ENCODE measurements at places on chromosomes 2 and 18.

DNA sequence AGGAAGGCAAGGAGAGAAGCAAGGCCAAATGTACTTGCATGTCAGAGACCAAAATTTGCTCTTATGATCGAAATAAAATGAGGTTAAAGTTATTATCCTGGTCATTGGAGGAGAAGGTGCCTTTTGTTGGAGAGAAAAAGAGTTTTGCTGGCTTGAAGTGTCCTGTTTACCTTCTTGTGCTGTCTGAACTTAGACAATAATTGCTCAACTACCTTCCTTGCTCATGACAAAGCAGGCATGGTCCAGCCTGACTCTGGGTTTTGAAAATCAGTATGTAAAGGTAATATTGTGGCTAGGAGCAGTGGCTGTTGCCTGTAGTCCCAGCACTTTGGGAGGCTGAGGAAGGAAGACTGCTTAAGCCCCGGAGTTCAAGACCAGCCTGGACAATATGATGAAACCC lies 89.1 kb downstream of the MEIS1 start:
- no peak for DNase-seq

DNA sequence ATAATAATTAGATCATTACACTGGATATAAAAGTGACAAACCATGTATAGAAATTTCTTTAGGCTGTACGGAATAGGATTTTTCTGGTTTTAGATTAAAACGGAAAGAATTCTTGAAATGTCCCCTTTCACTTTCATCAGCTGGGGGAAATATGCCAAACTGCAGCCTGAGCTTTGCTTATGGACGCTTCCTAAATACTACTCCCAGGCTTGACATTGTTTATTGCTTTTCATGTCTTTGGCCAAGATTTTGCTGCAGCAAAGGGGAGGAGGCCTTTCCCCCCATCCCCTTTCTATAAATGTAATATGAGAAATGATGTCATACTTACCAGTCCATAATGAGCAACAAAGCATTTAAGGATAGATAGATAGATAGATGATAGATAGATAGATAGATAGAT lies 158.4 kb downstream of the MAP2 start:
- DNase-seq, result no peak

DNA sequence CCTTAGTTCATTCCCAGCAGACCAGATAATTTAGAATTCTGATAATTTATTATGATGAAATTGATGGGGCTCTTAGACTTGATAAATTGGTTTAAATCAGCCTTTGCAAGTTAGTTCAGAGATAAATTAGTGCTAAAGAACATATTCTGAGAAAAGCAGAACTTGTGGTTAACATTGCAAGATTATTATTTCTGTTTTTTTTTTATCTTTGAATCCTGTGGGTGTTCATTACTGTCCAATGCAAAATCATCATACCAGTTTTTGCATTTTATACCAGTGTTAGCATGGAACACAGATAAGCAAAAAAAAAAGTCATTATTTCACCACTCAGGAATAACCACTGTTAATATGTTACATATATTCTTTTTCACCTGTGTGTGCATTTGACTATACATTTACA lies 9.1 kb downstream of the SEPTIN2 start:
- DNase-seq, result no peak

DNA sequence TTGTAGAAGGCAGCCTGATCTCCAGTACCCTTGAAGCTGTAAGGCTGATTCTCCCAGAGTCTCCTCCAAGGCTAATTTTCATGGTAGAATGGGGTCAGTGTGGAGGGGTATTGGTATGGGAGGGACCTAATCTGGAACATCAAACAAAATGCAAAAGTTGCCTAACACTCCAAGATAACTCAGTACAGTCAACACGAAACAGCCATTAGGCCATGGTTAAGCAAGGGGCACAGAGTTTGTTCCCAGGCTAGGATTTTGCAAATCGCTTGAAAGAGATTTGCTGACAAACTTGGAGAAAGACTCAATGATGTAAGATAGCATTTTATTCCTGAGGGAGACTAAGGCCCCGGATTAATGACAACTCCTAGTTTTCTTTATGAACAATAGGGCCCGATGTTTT lies 5.4 kb downstream of the PID1 start:
- no peak for DNase-seq

DNA sequence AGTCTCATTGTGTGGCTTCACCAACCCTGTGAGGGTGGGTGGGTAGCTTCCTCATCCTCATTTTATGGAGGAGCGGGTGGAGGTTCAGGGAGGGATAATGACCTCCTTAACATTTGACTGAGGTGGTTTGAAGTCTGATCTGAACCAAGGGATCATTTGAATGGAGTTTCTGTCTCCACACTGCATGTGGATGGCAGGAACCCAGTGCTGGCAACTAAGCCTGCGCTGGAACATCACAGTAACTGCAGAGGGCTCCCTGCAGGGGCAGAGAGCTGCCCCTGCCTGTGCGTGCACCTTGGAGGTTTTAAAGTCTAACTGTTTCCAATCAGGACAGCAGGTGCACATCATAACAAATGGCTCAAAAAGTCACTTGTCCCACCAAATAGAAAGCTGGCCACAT lies 3.3 kb downstream of the AGAP1 start:
- no peak for DNase-seq

DNA sequence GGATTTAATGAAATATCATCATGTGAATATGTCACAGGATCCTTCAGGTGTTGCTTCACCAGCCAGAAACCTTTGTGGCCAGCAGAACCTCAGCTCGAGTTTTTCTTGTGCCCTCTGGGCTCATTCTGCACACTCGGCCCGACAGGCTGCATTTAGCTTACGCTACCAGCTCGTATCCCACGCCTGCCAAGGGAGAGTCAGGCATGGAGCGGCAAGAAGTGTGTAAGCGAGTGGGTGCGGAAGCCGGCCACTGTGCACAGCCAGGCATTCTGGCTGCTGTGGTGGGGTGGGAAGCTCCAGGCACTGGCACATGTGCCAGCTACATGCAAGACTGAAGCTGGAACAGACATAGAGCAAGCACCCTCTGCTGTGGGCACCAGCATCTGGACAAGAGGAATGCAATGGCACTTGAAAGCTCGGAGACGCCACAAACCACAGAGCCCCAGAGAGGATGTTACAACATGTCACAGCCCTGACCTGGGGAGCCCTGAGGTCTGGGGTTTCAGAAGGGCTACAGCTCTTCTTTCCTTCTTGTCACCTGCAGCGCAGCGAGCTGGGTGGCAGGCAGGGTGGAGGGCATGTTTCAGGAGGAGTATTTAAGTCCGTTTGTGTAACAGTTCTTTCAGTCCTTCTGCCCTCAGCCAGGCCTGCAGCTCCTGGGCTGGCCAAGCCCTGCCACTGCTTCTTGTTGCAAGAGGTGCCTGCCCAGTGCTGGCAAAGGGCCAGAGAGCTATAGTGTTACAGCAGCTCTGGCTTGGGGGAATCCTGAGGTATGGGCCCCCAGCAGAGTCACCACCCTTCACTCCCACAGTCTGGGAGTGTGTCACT lies 257.3 kb upstream of the HNMT start:
- no peak for DNase-seq

GRCh38 chr2:159153951-159154350 lies 132.6 kb downstream of the WDSUB1 start:
- no peak for DNase-seq

DNA sequence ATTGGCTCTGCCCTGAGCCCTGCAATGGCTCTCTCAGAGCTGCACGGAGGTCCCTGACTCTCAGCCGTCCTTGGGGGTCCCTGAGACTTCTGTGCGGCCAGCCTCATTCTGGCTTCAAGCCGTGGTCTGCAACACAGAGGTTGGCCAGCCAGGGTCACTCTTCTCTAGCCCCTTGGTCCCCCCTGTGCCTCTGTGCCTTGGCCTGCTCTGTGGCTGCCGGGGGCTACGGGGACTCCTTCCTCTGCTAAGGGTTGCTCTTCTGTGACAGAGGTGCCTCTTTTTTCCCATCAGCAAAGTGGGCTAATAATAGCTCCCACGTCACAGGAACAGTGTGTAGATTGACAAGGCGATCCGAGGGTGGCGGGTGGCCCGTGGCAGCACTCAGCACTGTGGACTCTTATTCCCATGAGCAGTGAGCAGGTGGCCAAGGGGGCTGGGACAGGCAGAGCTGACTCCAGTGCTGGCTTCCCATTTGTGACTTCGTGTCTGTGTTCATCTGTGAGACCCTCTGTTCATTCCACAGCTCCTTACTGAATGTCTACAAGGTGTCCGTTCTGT lies 19.4 kb downstream of the INHBB start:
- no peak for DNase-seq

DNA sequence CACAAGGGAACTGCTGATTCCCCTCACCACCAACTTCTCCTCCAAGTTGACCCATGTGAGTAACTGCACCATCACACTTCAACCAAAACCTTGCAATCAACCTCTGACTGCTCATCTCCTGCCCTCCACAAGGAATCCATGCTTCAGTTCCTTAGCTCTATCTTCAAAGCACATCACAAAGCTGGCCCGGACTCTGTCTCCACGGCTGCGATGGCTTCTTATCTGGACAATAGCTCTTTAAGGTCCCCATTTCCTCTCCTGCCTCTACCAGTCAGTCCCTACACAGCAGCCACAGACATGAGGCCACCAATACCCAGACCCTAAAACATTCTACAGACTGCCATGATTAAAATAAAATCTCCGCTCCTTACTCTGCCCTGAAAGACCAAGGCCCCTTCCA lies 25.7 kb downstream of the MBOAT2 start:
- no peak for DNase-seq

DNA sequence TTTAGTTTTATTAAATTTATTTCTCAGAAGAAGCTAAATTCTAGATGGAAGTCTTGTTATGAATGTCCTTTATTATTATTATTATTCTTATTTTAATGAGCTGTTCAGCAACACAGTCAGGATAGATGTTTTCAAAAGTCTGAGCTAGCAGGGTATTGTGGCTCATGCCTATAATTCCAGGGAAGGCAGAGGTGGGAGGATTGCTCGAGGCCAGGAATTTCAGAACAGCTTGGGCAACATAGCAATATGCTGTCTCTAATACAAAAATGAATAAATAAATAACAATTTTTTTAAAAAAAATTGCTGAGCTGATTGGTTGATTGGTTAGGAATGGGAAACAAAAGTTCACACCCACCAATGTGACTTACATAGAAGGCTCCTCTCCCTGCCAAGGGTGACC lies 274.1 kb upstream of the CYRIA start:
- no peak for DNase-seq

- no peak for DNase-seq
Observed at GRCh38 chr2:96853321-96853720, 4.5 kb downstream of the ANKRD39 start.

- no peak for DNase-seq
Observed at GRCh38 chr18:79692886-79693285, 13.3 kb downstream of the CTDP1 start.

GRCh38 chr2:211103989-211104388 lies 547.6 kb downstream of the CPS1 start:
- no peak for DNase-seq

GRCh38 chr2:63096491-63096890 lies 45.9 kb downstream of the OTX1 start:
- DNase-seq, result no peak

GRCh38 chr18:30860741-30861140 lies 181.8 kb downstream of the DSC3 start:
- no peak for DNase-seq

DNA sequence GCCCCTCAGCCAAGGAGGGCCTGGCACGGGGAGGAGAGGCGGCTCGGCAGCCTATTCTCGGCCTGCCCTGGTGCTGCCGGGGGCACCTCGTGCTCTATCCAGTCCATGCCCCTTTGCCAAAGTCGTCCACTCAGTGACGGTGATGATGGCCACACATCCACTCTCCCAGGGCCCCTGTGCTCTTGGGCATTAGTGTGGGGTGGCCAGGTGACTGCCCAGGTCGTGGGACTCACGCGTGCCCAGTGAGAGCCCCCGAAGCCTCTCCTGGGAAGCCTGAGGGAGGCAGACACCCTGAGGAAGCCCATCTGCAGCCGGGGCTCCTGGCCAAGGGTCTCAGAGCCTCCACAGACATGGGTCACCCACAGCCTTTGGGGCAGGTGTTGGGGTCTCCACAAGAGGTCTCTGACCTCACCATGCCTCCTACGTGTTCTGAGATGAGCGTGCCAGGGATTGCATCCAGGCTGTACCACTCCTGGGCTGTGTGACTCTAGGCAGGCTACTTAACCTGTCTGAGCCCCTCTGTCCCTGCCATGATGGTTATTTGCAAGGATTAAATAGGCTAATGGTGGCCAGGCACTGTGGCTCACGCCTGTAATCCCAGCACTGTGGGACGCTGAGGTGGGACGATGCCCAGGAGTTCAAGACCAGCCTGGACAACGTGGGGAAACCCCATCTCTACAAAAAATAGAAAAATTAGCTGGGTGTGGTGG lies 12.9 kb downstream of the RAMP1 start:
- no peak for DNase-seq

DNA sequence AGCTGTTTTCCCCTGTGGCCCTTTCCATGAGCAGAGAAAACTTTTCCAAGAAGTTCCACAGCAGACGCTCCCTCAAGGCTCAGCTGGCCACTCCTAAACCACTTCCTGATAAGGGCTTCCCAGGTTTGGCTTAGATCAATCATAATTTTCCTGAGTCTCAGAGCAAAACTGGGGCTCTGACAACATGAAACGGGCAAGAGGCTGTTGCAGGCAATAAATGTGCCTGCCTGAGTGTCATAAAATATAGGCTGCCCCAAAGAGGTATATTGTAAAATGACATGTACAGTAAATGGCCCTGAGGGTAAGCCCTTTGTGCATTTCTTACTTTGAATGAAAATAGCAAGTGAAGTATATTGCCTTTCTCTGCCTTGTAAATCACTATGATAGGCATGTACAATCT lies 105.6 kb upstream of the UXS1 start:
- DNase-seq, result no peak

DNA sequence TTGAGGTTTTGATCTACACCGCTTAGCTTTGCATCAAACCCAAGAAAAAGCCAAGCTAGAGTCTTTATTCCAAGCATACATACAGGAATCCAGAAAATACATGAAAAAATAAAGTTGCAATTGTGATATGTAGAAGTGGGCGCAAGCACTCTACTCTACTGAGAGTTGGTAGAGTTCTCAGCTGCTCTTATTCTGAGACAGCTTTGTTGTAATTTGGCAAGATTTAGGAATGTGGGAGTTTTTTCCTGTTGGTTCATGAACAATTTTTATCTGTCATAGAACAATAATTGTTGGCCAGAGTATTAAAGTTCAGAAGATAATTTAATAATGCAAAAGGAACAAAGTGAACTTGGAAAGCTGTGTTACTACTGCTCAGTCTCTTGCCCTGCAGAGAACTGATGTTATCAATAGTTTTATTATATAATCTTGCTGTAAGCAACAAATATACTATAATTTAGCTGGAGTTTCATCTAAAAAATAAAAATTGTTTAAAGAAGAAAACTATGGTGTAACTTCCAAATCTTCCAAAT lies 302.0 kb upstream of the RND3 start:
- no peak for DNase-seq

DNA sequence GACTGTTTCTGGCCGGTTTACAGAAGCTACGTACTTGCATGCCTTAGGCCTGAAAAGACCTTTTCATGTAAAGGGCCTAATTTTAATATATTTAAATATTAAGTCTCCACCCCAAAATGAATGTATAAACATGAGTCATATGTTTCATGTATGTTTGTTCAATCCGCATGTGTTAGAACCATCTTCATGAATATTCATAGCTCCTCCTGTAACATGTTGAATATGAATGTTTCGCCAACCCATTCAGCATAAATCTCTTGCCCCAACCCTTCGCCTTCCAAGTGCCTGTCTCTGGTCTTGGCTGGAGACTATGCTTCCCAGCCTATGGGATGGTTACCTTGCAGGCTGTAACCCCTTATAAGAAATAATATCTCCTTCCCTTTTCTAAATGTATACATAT lies 212.5 kb downstream of the SCG2 start:
- no peak for DNase-seq

GRCh38 chr2:5885451-5886173 lies 193.4 kb downstream of the SOX11 start:
- no peak for DNase-seq
